Fibroblast of skin of abdomen (primary cell): ENCODE measurements at places on chromosomes 2 and 18.

- DNase-seq: peak; percentile 60
Measured at GRCh38 chr2:170770008-170770605, at the start of gene ERICH2. TSS of gene ERICH2 (plus strand) at chr2:170770378. CDS start at chr2:170770682, 304 bp downstream.

DNA sequence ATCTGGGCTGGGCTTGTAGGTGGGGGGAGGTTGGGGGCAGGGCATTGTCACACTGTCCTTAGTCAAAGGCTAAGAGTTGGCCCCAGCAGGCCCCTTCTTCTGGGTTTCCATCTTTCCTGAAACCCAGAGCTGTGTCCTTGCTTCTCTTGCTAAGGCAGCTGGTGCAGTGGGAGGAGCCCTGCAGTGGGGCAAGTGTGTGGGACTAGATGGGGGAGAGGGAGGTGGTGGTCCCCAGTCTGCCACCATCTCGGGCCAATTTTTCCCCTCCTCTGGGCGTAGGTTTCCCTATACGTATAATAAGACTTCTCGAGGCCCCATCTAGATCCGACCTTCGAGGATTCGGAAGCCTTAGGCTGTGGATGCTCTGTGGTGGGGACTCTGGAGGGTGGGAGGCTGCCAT, 3.5 kb downstream of the KCNF1 start:
- no peak for DNase-seq

DNA sequence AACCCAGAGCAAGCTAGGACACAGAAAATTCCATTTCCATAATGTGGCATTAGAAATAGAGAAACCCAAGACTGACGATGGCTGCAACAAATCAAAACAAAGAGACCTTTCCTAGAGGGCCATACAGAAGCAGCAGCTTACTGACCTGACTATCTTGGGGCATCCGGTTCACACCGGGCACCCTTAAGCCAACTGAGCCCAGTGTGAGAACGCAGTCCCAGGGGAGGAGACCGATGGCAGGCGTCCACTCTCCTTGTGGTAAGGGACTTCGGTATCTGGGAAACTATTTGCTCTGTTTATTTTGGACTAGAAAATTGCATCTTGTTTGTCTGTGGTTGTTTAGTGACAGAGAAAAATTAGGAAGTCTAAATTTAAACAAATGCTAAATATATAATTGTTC, 244.8 kb upstream of the COPS8 start:
- no peak for DNase-seq

DNA sequence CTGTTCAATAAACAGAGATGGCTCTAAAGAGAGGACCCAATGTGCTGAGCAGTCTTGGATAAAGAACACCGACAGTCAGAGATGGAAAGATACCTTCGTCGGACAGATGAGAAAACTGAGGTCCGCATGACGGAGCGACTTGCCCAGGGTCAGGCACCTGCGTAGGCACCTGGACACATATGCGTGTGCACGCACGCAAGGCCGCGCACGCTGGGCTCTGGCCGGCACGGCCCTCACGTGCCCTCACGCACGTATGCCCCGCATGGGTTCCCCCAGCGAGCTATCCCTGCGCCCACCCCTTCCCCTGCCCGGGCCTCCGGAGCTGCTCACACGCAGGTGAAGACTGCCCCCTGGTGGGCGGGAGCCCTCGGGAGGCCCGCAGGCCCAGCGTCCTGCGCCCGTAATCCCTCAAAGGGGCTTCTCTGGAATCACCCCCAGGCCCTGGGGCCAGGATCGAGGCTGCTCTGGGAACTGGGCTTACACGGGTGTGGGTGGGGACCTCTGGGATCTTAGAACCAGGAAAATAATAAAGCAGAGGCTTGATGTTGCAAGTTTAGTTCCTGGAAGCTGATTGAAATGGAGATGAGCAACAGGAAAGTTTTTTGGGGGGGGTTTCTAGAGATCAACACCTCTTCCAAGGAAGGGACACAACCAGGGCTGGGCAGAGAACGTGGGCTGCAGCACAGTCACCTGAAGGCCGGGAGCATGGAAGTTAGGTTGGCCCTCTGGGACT, 246.3 kb downstream of the TNS1 start:
- DNase-seq: peak; percentile 65

DNA sequence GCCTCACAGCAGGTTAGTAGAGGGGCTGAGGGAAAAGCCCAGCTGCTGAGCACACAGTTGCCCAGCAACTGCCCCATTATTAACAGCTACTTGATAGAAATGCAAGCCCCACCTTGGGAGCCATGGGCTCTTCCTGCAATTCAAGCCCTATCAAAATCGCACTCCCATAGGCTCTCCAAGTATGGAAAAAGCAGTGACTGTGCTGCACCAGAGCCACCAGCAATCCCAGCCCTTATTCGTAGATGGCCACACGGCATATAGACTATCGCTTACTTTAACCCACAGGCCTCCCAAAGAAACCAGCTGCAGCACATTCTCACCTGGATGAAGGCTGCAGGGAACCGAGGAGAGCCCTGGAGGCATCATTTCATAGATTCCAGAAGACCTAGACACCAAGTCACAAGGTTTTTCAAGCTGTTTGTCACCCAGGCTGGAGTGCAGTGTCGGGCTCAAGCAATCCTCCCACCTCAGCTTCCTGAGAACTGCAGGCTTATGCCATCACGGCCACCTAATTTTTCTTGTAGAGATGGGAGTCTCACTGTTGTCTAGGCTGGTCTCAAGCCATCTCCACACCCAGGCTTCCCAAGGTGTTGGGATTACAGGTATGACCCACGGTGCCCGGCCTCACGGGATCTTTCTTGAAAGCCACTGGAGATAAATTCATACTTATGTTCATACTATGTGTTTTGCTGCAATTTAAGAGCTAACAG, 11.3 kb downstream of the NCL start:
- DNase-seq: no peak

DNA sequence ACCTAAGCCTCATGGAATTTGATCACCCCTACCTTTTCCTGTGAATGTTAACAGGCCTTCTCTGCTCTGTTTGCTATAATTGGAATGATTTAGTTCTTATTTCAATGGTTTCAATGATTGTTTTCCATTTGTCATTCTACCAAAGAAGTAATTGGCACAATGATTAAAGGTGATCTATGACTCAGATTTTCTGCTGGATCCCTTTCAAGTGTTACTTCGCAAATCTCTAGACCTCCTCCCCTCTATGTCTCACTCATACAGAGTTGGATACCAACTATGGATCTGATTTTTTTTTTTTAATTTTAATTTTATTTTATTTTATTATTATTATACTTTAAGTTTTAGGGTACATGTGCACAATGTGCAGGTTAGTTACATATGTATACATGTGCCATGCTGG, 29.6 kb upstream of the FAM117B start:
- DNase-seq: no peak

DNA sequence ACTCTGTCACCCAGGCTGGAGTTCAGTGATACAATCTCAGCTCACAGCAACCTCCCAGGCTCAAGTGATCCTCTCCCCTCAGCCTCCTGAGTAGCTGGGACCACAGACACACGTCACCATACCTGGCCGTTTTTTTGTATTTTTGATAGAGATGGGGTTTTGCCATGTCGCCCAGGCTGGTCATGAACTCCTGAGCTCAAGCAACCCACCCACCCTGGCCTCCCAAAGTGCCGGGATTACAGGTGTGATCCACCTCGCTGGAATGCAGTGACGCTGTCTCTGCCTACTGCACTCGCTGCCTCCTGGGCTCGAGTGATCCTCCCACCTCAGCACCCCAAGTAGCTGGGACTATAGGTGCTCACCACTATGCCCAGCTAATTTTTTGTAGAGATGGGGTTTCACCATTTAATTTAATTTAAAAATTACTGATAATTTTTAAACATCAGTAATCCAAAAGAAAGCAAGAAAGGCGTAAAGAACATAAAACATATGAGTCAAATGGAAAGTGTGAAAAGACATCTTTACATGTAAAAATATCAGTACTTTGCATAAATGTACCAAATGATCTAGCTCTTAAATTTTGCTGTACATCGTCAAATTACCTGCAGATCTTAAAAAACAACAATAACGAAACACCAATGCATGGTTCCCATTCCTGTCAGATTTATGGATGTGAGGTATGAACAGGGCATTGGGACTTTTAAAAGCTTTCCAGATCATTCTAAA, 2.8 kb upstream of the ZNF236 start:
- no peak for DNase-seq

DNA sequence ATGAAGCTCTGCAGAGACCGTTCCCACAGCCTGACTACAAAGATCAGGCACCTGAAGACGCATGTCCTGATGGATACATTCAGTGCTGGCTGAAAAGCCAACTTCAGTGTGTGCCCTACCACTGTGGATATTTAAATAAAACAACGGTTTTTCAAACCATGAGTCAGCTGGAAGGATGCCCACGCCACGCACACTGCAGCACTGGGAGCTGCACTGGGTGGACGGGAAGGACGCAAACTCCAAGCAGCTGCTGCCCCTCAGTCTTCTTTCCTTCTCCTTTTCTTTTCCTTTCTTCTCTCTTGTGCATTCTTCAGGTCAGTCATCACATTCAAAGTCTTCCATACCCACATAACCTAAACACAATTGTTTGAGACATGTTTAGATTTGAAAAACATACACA, 7.9 kb downstream of the TMEM18 start:
- peak; percentile 23 for DNase-seq

DNA sequence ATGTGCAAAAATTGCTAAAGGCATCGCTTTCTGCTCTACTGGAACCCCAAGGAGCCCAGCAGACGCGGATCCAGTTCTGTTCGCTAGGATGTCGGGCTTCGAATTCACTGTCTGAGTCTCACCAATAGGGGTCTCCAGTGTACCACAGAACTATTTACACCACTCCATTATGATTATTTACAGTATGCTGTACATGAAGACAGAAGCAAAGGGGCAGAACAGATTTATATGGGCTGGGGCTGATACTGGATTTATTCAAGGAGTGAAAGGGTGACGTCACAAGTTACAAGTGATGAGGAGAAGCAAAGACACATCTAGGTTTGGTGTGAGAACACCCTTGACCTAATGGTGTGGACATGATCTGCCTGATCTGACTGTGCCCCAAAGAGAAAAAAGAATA, 185.3 kb upstream of the ATP5MC3 start:
- DNase-seq: peak; percentile 34

DNA sequence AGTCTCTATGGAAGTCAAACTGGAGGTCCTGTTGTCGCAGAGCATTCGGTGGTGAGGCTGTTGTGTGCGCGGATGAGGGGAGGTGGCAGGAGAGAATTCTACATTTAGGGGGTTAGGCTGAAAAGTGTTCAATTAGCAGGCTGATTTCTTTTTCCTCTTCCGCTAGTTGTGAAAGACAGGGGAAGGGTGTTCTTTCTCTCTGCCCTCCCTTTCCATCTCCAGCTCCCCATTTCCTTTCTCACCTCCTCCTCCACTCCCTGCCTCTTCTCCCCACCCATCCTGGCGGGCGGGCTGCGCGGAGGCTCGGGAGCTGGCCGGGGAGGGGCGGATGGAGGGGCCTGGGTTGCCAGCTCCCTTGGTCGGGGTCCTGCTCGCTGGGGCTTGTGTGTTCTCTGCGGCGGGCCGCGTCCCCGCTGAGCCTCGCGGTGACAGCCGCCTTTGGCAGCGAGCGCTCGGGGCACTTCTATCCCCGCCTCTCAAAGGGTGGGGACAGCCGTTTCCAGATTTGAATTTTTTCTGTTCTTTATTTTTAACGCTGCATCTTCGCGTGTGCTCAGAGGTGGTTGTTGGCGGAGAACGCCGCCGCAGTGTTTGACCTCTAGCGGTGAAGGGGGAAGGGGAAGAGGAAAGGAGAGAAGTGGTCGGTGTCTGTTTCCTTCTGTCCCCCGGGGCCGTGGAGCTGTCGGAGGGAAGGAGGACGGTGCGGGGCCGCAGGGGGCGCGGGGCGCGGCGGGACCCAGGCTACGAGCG, 3.6 kb downstream of the SOX11 start:
- DNase-seq: peak; percentile 57

- no peak for DNase-seq
Measured at GRCh38 chr2:86002375-86002774, 103.3 kb downstream of the POLR1A start.

GRCh38 chr2:44075541-44075940, 79.8 kb upstream of the LRPPRC start:
- no peak for DNase-seq

DNA sequence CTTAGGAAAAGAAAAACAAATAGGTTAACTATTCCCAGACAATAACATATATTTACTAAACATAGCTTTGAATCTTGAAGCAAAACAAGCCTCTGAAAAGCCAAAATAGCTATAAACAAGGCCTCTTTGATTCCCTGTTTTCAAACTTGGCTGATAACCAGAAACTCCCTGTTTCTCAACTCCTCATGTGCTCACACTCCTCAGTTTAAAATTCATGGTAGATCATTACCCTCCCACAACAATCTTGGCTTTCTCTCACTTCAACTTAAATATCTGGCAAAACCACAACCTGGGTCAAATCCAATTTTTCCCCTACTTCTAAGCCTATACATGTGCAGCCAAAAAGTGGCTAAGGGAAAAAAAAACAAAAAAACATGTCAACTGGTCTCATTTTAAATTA, 15.6 kb downstream of the SUCLG1 start:
- peak; percentile 80 for DNase-seq

DNA sequence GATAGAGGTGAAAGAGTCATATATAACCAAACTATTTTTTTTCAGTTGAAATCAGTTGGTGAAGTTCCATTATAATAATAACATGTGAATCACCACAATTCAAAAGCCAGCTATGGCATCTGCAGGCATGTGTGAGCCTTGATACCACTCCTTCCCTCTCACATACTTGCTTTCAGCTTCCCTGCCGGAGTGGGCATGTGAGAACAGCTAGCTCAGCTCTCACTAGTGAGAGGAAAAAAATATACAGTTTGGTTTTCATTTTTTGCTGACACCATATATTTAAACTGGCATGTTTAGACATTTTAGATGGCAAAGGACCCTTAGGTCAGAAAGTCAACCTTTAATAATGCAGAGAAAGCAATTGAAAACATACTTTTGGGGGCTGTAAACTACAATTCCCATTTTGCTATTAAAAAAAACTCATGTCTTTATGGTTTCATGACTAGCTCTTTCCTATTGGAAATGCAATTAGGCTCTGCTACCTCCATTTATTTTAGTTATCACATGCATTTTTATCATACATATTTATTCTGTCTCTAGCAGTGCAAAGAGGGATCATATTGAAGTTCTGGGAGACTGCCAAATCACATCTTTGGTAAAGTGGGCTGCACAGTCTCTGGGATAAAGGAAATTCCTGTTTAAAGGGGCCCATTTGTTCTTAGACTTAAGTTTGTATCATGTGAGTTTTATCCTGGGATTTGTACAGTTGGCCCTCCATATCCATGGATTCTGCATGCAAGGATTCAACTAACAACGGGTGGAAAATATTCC, 33.2 kb upstream of the SLC40A1 start:
- peak; percentile 21 for DNase-seq

- no peak for DNase-seq
Measured at GRCh38 chr2:142030735-142031134, 100.1 kb downstream of the LRP1B start.

GRCh38 chr2:50049267-50049666, 895.0 kb upstream of the FSHR start:
- no peak for DNase-seq

GRCh38 chr18:10138719-10139118, 224.9 kb downstream of the VAPA start:
- DNase-seq: peak; percentile 45

DNA sequence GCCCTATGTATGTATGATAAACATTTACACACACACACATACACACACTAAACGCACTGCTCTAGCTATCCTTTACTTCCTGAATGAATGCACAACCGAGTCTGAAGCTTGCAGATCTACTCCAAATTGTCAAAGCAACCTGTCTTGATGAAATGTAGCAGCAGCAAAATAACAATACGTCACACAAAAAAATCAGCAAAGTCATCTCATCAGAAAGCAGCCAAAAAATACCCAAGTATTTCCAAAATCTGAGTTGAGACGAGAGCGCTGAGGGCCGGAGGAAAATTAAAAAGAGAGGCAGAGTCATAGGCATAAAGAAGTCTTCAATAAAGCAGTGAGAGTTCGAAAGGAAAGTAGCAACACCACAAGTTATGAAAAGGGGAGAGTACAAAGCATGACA, 67.7 kb downstream of the ZNF521 start:
- no peak for DNase-seq

- no peak for DNase-seq
Measured at GRCh38 chr18:51164342-51164741, 33.1 kb downstream of the MEX3C start.
